ENCODE measurements at places on chromosomes 5 and 9.

DNA sequence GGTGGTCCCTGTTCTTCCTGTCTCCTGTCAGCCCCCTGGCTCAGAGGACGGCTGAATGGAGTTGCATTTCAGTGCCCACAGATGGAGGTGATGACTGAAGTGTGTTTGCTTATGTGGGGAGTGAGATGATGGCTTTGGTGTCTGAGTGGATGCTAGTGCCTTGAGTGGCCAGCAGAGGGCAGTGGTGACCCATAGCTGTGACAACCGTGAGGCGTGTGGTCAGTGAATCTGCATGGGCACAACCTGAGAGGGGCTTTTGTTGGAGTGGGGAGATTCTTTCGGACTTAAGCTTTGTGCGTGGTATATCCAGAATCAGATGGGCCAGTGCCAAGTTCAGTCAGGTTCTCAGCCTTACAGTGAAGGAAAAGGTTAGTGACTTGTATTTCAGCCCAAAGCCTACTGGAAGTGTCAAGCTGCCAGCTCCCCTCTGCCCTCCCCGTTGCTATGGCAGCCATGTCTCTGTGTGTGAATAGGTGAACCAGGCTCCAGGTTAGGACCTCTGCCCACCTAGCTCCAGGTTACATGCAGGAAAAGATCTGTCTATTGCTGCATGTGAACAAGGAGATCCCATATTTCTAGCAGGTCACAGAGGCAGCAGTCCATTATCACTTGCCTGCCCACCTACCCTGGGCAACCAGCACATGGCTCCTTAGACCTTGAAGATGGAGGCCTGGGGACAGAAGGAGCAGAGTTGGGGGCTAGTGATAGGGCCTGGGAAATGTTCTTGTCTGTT, 14.7 kb upstream of the CXXC5 start:
- DNase-seq, result peak; percentile 75

DNA sequence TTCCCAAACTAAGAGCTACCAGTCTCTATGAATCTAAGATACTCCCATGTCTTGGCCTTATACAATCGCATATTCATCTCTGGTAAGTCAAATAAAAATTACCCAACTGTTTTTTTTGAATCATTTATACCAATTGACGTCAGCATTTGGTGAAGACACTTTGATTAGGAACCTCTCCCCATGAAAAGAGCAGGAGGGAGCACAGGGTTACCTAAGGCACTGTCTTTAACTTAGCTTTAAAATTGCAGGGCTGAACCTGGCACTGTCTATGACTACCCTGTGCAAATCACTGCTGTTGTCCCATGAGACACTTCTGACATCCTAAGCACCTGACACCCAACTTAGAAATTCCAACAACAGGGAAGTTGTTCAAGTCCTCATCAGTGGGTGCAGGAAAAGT, 586.4 kb downstream of the MAT2B start:
- DNase-seq, result no peak

DNA sequence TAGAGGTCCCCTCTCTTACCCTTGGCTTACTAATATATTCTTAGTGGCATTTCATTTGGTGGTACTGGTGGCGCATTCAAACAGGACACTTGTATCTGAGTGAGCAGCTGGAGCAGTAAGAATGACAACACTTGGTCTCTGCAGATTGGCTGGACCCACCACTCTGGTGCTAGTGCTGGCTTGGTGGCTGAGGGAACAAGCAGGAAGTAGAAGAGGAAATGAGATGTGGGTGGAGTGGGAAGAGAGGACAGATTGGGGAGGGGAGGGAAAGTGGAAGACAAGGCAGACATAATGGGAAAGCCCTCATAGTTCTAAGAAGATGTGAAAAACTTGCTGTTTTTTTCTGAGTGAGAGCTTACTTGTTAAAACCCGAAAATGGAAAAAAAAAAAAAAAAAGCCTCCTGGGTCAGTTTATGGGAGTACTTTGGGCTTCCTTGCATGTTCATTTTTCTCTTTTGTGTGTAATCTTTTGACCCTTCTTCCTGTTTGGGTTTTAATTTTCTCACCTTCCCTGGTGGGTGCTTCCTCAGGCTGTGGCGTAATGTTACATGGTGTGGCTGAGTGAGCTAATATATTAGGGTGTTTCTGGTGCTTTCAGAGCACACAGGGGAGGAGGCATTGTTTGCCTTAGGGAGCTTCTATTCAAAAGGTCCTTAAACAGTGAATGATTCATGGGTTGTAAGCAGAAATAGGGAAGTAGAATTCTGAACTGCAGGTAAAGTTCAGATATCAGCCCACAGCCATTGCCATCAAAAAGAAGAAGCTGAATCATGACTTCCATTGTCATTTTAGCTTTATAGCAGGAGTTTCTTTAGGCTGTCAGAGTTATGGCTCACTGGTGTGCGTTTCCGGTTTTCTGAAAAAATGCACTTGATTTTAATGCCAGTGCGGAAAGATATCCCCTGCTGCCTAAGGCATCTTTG, 52.3 kb downstream of the TLE4 start:
- no peak for DNase-seq

DNA sequence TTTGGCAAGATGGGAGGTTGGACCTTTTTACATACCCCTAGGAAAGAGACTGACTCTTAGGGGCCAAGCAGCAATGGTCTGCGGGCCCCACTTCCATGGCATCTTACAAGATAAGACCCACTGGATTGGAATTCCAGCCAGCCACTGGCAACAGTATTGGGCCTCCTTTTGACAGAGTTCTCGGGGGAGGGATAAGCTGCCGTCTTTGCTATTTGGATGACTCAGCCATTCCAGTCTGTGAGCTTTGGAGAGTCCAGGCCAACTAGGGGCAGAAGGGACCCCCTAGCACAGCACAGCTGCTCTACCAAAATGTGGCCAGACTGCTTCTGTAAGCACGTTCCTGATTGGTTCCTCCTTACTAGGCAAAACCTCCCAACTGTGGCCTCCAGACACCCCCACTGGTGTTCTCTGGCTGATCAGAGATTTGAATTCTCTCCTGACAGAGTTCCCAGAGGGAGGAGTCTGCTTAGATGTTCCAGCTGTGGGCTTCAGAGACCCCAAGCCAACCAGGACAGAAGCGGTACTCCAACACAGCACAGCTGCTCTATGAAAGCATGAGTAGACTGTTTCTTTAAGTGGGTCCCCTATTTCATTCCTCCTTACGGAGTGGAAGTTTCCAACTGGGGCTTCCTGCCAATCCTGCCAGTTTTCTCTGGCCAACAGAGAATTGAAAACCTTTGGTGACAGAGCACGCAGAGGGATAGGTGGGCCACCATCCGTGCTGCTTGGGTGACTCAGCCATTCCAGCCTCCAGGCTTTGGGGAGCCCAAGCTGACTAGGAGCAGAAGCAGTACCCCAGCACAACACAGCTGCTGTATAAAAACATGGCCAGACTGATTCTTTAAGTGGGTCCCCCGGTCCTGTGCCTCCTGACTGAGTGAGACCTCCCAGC, 672.1 kb upstream of the RIOK2 start:
- DNase-seq, result peak; percentile 59

- no peak for DNase-seq
Measured at GRCh38 chr9:133605856-133606707, 3.1 kb downstream of the FAM163B start.

DNA sequence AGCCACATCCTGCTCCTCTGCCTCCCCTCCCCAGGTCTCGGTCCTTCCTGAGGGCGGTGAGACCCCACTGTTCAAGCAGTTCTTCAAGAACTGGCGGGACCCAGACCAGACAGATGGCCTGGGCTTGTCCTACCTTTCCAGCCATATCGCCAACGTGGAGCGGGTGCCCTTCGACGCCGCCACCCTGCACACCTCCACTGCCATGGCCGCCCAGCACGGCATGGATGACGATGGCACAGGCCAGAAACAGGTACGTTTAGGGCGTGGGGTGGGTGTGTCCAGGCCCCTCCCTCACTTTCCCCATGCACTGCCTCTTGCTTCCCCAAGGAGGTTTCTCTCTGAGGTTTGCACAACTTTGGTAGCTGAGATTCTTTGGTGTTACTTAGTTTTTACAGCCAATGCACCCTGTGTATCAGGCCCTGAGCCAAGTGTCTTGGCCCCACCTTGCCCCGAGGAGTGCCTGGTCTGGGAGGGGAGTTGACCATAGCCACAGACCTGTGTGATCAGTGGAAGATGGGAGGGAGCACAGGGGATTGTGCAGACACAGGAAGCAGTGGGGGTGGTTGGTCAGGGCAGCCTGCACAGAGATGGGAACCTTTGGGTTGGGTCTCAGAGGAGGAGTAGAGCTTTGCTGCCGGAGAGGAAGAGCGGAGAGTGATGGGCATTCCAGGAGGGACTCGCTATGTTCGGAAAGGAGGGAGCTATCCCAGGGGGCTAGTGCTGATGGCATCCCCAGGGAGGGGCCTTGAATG, 50.8 kb downstream of the GSN start:
- DNase-seq, result no peak

- no peak for DNase-seq
Measured at GRCh38 chr5:20105915-20106314, 117.9 kb upstream of the CDH18 start.

- DNase-seq, result no peak
Measured at GRCh38 chr5:131980696-131981095, 30.8 kb downstream of the ACSL6 start.

- DNase-seq, result no peak
Measured at GRCh38 chr5:17169507-17169906, 47.9 kb upstream of the BASP1 start.

GRCh38 chr5:96968074-96968473, 32.2 kb downstream of the LNPEP start:
- peak; percentile 42 for DNase-seq

- DNase-seq, result no peak
Measured at GRCh38 chr9:78543353-78543752, 246.4 kb downstream of the PSAT1 start.

- DNase-seq, result no peak
Measured at GRCh38 chr5:21694567-21694966, 1158.6 kb downstream of the CDH12 start.

- no peak for DNase-seq
Measured at GRCh38 chr5:142244440-142244839, 80.4 kb downstream of the SPRY4 start.

DNA sequence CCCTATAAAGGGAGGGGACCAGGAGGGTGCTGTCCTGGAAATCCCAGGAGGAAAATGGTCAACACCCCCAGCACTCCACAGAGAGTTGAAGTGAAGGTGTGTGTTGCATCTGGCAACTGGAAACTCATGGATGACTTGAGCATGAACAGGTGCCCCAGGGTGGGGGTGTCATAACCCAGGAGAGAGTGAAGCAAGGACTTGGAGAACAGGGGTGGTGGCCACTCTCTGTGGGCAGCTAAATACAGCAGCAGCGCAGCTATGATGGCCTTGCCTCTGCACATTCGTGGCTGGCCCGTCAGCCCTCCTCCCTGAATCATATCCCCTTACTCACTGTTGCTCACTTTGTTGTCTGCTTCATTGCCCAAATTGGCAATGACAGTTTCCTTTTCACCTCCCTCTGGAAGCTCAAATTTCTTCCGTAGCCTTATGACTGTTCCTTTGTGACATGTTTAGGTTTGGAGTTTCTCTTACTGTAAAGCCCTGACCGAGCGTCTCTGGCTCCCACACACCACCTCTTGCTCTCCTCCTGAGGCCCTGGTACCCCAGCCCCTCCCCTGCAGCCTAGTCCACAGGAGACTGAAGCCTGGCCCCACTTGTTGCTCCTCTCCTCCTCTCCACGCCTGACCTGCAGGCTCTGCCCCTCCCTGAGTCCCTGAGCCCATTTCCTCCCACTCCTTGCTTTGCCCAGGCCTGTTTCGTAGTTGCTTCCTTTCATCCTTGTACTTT, 185.8 kb downstream of the CD180 start:
- DNase-seq, result peak; percentile 95

DNA sequence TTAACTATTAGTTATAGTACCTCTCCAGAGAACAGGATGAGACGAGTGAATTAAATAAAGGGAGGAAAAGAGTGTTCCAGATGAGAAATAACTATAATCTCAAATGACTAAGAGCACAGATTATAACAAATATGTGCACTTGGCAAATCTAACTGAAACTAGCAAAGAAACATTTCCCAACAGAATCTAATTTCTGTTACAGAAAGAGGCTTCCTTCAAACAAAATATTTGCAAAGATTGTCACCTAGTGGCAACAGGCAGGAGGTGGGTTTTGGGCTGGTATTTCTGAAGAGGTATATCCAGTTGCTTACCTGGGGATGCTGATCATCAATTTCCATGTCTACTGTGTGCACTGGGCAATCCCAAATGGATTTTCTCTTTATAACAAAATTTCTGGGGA, 5.6 kb upstream of the SPDL1 start:
- peak; percentile 70 for DNase-seq

GRCh38 chr9:113359385-113359784, 10.0 kb downstream of the BSPRY start:
- no peak for DNase-seq

GRCh38 chr5:180085837-180086236, 14.3 kb upstream of the RNF130 start:
- DNase-seq, result no peak

DNA sequence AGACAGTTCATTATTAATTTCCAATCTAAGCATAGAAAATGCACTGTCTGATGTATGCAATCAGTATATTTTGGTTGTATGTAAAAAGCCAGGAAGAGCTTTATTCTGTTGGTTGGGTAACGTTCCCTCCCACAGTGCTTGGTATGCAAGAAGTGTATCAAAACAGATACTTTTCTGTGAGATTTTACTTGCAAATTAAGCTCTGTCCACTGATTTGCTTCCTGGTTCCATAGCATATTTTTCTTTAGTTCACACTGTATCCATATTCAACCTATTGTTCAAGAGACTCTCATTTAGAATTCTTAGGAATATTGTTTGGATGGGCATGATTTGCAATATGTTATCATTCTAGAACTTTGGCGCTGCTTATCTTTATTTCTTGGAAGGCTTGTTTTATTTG, 47.4 kb downstream of the RNF180 start:
- DNase-seq, result no peak

DNA sequence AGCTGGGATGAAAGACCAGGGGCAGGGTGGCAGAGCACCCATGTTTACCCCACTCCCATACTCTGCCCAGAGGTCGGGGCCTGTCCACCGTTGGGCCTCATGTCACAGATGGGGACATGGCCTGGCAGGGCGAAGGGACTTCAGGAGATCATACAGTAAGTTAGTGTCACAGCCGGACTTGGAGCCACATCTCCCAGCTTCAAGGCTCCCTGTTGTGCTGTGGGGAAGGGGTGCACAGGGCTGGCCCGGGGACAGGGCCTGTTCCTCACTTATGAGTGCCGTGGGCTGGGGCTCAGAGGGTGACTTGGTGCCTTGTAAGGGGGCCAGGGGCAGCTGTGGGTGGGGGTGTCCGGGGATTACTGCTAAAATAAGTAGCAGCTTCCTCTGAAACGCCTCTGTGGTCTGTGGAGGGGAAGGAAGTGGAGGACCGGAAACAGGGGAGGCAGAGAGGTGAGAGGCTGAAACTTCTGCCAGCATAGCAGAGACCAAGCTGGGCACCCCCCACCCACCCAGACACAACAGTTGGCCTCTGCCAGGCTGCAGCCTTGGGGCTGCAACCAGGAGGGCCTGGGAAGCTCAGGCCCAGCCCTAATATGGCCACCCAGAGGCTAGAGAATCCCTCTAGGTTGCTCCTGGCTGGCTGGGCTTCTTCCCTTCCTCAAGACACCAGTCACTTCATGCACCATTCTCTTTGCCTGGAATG, 41.1 kb upstream of the NEK6 start:
- no peak for DNase-seq

GRCh38 chr9:80873861-80874260, 815.5 kb downstream of the TLE1 start:
- peak; percentile 67 for DNase-seq

Data from fibroblast of mammary gland (primary cell).